Activated naive CD4-positive, alpha-beta T cell treated with anti-CD3 and anti-CD28 coated beads, Interleukin-2, amount 50 U/mL, for 16 hours (primary cell): ENCODE measurements at places on chromosomes 7 and 10.

GRCh38 chr10:35006836-35007235 is 83.3 kb downstream of the CUL2 start:
- no peak for DNase-seq

GRCh38 chr10:3875842-3876235 is 90.8 kb upstream of the KLF6 start:
- no peak for DNase-seq

DNA sequence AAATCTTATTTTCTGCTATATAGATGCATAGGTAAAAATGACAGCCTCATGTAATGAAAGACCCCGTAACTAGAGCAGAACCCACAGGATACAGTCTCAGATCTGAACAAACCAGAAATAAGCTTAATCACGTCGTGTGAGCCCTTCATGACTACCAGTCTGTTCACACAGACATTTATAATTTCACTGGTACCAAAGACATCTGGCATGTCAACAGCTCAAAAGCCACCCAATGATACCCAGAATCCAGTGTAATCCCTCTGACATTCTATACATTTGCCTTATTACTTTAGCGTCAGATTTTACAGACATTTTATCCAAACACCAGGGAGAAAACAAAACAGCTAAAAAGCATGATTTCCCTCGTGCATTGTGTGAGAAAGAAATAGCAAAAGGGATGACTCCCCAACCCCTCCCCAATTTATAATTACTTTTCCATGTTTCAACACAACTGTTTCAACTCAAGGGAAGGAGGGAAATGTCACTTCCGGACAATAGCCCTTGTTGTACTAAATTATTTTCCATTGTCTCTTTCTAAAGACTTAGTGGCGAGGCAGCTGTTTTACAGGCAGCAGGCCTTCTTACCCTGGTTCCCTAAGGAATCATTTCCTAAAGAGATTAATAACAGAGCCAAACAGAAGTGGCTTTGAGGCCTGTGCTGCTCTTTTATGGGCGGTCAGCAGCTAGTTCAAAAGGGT is 33.2 kb downstream of the DOCK4 start:
- DNase-seq, result no peak

GRCh38 chr10:11830836-11831519 is 7.8 kb downstream of the PROSER2 start:
- no peak for DNase-seq

DNA sequence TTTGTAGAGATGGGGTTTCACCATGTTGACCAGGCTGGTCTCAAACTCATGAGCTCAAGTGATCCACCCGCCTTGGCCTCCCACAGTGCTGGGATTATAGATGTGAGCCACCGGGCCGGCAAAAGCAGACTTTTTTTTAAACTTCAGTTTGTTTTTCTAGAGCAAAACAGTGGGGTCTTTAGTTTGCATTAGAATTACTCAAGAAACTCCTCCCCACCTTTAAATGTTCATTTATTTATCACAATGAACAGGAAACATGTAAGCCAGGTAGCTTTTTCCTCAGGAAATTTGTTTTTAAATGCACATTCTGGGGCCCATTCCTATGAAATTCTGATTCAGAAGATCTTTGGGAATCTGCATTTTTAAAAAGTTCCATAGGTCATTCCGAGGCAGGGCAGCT is 56.0 kb upstream of the JAZF1 start:
- DNase-seq, result no peak
